ENCODE measurements at places on chromosomes 3 and 15. TPM values are rescaled to one million over a fixed set of nuclear protein-coding genes. Genes with fewer than 3 reads are reported as not detected.

DNA sequence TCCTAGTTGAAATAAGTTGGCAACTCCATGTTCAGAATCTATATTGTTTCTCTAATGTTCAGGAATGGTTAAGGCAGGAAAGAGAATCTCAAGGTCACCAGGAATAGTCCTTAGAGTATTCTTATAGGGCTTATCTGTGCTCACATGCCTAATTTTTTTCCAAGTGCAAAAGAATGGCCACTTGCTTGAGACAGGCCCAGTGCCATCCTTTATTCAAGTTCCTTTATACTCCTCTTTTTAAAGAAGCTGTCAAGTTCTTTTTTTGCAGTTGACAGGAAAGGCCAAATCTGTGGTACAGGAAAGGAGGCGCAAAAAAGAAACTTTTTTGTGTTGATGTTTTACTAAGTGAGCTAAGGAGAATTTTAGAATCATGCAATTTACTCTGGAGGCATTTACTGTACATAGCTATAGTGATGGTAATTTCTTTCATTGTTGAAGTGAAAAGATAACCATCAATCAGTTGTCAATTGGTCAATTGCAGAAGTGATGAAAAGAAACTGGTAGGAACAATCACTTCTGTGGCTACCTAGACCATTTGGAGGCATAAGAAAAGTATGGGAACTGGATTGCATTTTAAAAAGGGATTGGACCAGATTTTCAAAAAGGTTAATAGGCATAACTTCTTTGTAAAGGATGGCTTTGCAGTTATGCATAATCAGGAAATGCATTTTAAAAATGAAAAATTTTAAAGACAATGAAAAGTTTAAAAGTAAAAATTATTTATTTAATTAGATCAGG, 102.5 kb upstream of the SOX2 start:
- no peak for DNase-seq

DNA sequence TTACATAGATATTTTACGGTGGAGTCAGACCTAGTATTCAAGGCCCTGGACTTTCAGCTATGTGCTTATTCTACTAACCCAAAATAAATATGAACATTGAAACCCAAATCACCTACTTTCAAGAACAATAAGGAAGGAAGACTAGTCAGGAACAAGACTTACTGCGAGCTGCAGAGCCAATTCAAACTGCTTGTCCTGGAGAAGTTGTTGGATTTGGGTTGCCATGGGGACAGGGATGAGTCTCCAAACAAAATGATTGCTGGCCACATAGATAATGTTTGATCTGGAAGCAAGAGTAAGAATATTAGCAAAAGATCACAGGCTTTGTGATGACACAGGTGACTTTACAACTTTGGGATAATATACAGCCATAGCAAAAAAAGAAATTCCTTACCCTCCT, 21.6 kb upstream of the PLA2G4F start:
- DNase-seq = no peak

DNA sequence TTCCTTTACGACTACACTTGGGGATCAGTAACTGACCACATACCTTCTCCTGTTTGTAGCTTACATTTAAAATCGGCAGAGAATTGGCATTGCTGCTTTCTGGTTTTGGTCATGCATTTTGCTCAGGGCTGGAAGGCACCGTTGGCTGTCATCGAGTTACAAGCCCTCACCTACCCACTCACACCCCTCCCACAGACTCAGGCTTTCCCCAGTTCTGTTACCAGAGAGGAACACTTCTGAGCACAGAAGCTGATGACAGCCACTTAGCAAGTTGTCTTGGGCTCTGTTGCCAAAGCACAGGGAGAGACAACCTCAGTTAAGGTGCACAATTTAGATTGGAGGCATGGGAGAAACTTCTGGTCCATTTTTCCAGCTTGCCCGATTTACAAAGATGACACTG, 204.8 kb upstream of the TOPAZ1 start:
- no peak for DNase-seq

DNA sequence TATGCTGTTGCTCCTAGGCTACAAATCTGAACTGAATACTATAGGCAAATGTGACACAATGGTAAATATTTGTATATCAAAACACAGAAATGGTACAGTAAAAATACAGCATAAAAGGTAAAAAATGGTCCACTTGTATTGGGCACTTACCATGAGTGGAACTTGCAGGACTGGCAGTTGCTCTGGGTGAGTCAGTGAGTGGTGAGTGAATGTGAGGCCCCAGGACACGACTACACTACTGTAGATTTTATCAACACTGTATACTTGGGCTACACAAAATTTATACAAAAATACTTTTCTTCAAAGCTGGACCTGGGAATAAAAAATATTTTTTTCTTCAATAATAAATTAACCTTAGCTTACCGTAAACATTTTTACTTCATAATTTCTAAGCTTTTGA, 41.6 kb upstream of the DUT start:
- no peak for DNase-seq

DNA sequence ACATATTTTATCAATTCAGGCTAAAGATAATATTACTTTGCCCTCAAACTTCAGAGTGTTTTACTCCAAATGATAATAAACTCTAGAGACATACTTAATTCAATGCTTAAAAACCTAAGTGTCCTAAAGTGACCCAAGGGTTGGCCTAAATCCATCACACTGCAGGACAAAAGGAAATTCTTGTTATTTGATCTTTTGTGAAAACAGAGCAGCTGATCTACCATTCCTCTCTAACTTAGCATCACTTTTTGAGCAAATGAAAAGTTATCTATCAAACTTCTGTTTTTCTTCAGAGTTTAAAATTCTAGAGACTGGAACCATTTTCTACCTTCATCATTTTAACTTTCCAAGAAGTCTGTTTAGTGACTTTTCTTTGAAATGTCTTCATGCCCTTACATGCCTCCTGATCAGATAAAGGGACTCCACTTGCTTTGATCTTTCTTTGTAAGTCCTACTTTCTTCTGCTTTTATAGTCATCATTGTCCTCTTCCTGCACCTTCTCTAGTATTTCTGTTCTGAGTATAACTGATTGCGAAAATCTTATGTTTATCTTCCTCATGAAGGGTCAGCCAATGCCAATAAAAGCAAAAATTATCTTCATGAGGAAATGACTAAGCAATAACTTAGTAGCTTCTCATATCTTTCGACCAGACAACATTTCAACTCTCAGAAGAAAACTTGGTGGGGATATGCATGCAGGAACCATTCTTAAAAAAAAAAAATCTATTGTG, 378.7 kb upstream of the TGFBR2 start:
- peak; percentile 45 for DNase-seq

GRCh38 chr15:57767481-57767880, 61.0 kb downstream of the POLR2M start:
- no peak for DNase-seq

DNA sequence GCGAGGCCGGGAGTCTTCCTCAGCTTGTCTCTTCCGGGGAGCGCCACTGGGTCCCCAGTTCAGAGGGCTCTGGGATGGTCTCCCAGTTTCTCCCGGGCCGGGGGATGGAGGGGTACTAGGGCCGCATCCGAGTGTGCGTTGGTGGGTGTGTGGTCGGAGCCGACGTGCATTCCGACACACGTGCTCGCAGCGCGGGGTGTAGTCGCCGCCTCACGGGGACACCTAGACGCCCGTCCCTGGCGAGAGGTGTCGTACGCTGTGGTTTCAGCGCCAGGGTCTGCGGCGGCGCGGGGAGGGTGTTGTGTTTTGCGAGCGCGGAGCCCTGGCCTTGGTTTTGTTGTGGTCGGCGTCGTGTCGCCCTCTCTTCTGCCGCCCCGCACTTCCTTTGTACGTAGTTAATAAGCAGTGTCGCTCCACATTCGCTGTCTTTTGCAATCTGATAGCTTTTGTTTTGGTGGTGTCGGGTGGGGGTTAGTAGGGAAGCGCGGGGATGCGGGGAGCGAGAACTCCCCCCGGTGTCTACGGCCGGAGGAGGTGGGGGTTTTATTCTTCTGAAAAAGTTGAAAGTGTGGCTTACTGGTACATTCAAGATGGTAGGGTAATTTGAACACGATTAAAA, 2.2 kb downstream of the IGF1R start:
- DNase-seq = peak; percentile 37

- DNase-seq = no peak
These were observed 18.6 kb upstream of the C15orf40 start for GRCh38 chr15:83030021-83030420.

DNA sequence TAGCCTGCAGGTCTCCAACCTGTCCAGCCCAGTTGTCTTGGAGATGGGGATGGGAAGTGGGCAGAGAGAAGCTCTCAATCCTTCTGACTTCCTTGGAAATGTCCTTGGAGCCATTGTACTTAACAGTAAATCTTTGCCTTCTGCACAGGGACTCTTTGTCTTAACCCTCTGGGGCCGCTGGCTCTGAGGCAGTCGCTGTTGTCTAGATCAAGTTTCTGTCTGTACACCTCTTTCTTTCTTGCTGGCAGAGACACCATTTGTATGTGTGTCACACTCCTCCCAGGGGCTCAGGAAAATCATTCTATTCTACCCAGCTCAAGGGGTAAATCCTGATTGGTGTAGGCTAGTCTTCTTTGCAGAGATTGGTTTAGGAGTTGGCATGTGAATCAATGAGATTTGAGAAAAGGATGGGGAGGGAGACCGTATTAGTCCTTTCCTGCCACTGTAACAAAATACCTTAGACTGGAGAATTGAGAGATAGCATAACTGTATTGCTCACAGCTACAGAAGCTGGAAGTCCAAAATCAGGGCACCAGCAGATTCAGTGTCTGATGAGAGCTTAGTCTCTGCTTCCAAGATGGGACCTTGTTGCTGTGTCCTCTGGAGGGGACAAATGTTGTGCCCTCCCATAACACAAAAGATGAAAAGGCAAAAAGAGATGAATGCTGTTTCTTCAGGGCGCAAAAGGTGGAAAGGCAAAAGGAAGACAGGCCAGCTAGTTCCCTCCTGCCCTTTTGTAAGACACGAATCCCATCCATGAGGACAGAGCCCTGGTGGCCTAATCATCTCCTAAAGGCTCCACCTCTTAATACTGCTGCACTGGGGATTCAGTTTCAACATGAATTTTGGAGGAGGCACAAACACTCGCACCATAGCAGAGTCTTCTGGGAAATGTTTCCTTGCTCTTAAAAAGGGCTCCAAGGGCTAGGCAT, 66.3 kb downstream of the PPCDC start:
- DNase-seq = no peak

- no peak for DNase-seq
These were observed 248.4 kb downstream of the ISL2 start for GRCh38 chr15:76584868-76585575.

GRCh38 chr15:58038426-58039078, 27.0 kb downstream of the ALDH1A2 start:
- peak; percentile 59 for DNase-seq

DNA sequence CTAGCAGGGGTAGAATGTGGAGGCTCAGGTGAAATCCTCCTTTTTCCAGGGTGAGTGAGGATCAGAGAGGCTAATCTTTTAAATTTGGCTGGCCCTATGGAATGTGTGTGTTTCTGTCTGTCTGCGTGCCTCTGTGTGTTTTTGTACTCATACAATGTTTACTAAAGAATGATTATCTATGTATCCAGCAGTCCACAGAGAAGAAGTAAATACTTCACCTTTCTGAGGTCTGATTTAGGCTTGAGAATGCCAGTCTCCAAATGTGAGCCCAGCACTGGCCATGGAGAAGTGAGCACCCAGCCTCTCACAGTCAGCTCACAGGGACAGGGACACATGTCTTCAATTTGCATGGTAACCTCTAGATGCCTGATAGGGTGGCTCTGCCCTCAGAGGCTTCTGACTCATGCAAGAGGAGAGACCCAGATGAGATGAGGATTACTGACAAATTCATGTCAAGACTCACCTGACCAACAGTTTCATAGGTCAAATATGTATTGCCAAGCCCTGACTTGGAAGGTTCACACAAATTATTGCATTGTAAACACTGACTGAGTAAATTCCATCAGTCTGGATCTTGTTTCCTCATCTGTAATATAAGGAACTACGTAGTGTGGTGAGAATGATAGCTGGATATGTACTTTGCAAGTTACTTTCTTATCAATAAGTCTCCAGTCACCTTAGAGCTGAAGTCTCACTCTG, 31.0 kb downstream of the ENTPD3 start:
- no peak for DNase-seq

DNA sequence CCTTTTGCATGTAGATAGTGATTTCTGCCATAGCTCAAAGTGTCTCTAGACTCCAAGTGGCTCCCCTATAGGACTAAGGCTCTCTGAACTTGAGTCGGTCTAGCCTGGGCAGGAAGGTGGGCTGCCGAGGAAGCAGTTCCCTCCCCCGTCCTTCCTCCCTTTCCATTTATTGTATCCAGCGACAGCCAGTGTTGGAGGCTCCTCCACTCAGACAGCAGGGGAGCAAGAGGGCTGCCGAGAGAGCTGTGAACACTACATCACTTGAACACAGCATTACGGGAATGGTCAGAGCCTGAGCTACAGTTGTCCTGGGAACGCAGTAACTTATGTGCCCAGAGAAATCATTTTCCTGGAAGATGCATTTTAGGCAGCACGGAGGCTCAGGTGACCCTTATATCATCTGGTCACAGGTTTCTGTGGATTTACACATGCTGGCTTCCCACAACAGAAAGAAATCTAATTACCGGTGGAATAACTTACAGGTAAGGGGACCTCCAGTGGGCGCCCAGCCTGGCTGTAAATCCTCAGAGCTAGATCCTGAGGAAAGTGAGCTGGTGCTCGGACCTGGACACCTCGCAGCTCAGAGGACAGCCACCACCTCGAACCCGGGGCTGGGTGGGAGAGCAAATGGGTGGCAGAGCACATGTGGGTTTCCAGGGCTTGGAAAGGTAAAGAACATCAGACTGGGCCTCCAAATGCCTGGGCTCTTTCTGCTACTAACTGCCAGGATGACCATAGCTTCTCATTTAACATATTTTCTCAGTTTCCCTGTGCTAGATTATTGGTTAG, 197.1 kb downstream of the UACA start:
- no peak for DNase-seq

- no peak for DNase-seq
These were observed 41.9 kb downstream of the FMN1 start for GRCh38 chr15:33152502-33153109.

- DNase-seq = no peak
These were observed 12.5 kb downstream of the ZPLD1 start for GRCh38 chr3:102447272-102447671.

DNA sequence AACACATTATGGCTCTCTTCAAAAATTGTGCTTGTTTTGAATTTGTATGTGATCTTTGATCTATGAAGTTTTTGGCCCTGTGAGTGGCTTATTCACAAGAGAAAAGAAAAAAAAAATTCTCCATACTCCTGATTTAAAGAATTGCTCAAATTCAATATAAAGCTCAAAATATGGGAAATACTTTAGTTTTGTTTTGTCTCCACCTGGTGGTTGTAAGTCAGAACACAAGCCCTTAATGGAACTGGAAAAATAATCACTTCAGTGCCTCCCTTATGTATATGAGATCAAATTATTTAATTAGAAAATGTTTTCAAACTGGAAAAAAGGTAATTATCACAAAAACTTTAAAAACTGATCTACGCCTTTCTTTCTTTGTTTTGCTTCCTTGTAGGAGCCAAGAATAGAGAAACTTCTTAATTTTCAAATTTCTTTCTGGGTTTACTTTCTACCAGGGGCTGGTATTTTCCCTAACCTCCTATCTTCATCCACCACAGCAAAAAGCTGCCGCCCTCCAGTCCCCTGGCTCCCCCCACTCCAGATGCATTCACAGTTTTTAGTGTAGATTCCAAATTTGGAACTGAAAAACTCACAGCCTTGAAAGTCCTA, 50.6 kb downstream of the SERP1 start:
- DNase-seq = peak; percentile 41

- DNase-seq = no peak
These were observed 81.9 kb downstream of the CHL1 start for GRCh38 chr3:278300-279064.

- peak; percentile 84 for DNase-seq
These were observed at the start of gene GPR176 for GRCh38 chr15:39919748-39920509. Gene GPR176, minus strand, starts transcription at chr15:39920266. Its CDS starts 240 bp downstream, at chr15:39920026.

TEX55 gene
- not detected for total RNA-seq

PARL gene
- 73.9 TPM for total RNA-seq

FOXB1 gene
- 0.06 TPM for total RNA-seq

PTPN23 gene
- total RNA-seq = 15.1 TPM

MAGEL2 gene
- total RNA-seq = 0.74 TPM

CRABP1 gene
- 2.2 TPM for total RNA-seq

TUSC7 gene
- total RNA-seq = not detected

All from Daoy (cell line).